ENCODE measurements at places on chromosomes 6 and 20.

GRCh38 chr6:36716476-36717093, 19.0 kb downstream of the RAB44 start:
- no peak overlapping the region for H3K27ac ChIP-seq
- H3K4me3 ChIP-seq, result no peak overlapping the region
- no peaks in the 10 kb centered on the region for H3K36me3 ChIP-seq
- peaks cover 47% of the 10 kb centered on the region for H3K27me3 ChIP-seq
- H3K4me1 ChIP-seq, result no peaks in the 10 kb centered on the region

DNA sequence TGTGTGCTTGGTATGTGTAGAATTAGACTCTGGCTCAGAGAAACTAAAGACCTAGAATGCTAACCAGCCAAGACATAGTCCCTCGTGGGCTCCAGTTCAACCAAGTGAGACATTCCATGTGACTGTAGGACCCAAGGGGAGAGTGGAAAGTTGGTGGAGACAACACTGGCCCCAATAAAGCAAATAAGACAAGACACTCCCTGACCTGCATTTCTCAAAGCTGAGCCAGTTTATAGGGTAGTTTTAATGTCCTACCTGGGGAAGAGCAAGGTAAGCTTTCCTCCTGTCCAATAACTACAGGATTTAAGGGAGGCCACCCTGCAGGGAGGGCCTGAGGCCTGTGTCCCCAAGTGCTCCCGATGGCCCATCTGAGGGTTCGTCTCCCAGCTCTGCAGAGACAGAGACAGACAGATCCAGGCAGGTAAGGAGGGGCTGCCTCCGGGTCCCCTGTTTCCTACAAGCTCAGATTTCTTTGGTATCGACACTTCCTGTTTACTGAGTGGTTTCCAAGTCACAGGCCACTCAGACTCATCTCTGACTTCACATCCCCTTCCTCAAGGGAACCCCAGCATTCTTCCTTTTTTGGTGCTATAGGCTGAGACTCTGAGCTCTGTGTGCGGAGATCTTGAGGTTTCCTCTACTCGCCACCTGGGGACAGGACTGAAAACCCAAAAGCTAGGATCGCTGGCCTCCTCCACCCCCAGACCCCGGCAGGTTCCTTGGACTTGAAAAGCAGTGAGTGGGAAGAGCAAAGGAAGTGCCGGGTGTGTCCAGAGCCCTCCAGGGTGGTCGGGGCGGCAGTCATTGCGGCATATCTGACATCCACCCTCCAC, 92.4 kb downstream of the PRND start:
- H3K4me3 ChIP-seq, result peak overlapping the region; percentile 91
- DNase-seq, result peak; percentile 79
- H3K27me3 ChIP-seq, result no peaks in the 10 kb centered on the region
- peaks cover 73% of the 10 kb centered on the region for H3K36me3 ChIP-seq
- peak overlapping the region; percentile 98 for H3K27ac ChIP-seq

- DNase-seq, result no peak
- no peaks in the 10 kb centered on the region for H3K36me3 ChIP-seq
- no peak overlapping the region for H3K27ac ChIP-seq
- no peaks in the 10 kb centered on the region for H3K27me3 ChIP-seq
- H3K4me3 ChIP-seq, result no peak overlapping the region
Measured at GRCh38 chr6:24522228-24523176, 27.7 kb downstream of the ALDH5A1 start.

GRCh38 chr20:42368910-42369309, 750.7 kb upstream of the CHD6 start:
- H3K27ac ChIP-seq, result no peak overlapping the region
- H3K27me3 ChIP-seq, result no peaks in the 10 kb centered on the region
- no peak overlapping the region for H3K4me3 ChIP-seq

DNA sequence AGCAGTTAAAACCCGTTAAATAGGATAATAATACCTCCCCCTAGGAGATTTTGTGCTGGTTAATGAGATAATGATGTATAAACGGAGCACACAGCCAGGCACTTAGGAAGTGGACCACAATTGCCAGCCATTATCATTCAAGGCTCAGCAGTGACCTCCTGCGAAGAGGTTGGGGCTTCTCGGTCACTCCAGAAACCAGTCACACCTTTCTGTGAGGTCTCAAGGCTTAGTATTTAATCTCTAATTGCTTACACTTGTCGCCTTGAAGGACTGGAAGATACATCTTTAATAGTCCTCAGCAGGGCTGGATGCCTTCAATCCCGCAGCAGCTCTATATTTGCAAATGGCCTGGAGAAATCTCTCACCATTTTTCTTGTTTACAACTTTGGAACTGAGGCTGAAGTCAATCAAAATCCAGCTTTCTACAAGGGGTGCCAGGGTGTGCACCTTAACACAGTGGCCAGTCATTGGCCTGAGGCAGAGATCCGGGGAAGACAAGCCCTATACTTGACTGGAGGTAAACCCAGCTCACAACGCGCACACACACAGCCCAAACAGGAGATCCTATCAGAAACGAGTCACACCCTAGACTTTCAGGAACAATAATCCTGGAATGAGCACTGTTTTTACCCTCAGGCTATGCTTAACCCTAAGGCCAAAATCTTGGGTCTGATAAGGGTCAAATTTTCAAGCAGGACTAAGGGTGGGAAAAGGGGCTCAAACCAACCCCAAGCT, 1.2 kb downstream of the POU5F1 start:
- peaks cover 5% of the 10 kb centered on the region for H3K36me3 ChIP-seq
- no peaks in the 10 kb centered on the region for H3K27me3 ChIP-seq
- no peaks in the 10 kb centered on the region for H3K4me1 ChIP-seq
- no peak overlapping the region for H3K4me3 ChIP-seq
- DNase-seq, result no peak

DNA sequence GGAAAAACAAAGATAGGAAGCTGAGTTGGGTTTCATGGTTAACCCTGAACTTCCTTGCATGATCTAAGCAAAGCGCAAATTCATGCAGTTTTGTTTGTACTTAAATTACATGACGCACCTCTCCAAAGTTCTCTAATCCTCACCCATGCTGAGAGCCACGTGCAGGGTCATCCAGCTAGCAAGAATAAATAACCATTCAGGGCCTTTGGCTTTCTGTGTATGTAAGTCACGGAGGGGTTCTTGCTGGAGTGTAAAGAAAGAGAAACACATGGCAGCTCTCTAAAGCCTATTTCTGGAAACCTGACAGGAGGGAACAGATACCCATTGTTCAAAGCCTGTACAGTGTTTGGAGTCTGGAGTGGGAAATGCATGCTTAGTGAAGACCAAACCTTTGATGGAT, 171.7 kb upstream of the CCN2 start:
- no peak overlapping the region for H3K4me3 ChIP-seq
- DNase-seq, result no peak
- H3K36me3 ChIP-seq, result no peaks in the 10 kb centered on the region
- H3K27me3 ChIP-seq, result no peaks in the 10 kb centered on the region

All from activated naive CD4-positive, alpha-beta T cell treated with anti-CD3 and anti-CD28 coated beads, Interleukin-2, amount 10 ng/mL, durations not matched to agents 7 days and 5 days (primary cell).